ENCODE measurements at places on chromosomes 3 and 15. TPM values are rescaled to one million over a fixed set of nuclear protein-coding genes. Genes with fewer than 3 reads are reported as not detected.

- DNase-seq = no peak
Measured at GRCh38 chr15:74817370-74817737, 4.7 kb downstream of the LMAN1L start.

- no peak for DNase-seq
Measured at GRCh38 chr3:180277041-180277440, 240.3 kb upstream of the PEX5L start.

GRCh38 chr3:29741231-29741630 is 460.4 kb downstream of the RBMS3 start:
- no peak for DNase-seq

DNA sequence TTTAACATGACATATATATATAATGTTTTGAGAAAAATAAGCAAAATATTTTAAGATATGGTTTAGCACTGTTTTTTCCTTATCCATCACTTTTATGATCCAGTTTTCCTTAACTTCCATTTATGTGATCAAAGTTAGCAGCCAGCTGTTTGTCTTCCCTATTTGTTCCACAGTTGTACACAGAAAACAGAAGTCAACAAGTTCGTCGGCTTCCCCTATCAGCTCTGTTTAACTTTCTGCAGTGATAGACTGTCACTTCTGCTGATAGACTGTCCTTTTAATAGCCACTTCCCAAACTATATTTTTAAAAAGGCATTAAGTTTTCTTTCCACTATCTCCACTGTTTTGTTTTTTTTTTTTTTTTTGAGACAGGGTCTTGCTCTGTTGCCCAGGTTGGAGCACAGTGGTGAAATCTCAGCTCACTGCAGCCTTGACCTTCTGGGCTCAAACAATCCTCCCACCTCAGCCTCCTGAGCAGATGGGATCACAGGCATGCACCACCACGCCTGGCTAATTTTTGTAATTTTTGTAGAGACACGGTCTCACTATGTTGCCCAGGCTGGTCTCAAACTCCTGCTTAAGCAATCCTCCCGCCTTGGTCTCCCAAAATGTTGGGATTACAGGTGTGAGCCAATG is 7.2 kb downstream of the FSD2 start:
- DNase-seq = no peak

DNA sequence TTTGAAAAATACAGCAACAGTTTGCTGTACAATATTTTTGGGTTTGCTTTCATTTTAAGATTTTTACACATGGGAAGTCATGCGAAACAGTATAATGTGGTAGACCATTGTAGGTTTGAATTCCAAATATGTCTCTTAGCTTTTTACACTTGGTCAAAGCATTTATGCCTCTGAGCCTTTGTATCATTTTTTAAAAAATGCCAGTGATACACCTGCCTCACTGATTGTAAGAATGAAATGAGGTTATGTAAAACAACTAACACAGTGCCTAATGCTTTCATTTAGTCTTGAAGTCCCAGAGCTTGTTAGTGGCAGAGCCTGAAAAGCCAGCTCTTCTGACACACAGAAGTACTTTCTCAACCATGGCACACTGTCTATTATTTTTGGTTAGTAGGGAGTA is 202.0 kb downstream of the UBE2E2 start:
- no peak for DNase-seq

- peak; percentile 84 for DNase-seq
Measured at GRCh38 chr3:72255791-72256559, 471.0 kb upstream of the PROK2 start.

DNA sequence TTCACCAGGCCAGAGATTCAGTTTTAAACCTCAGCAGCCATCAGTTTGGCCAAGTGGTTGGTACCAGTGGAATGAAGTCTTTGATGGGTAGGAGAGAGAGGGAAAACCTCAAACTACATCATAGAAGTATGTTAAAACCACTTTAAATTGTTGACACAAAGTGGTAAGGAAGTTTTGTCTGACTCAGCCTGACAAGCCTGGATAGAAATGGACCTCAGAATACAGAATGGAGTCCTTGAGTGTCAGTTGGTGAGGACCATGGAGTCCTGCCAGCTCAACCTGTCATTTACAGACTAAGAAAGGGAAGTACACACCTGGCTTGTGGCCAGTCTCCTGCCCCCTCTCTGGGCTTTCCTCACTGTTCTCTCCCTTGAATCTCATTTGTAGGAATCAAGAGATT is 12.1 kb downstream of the EAF1 start:
- DNase-seq = no peak

DNA sequence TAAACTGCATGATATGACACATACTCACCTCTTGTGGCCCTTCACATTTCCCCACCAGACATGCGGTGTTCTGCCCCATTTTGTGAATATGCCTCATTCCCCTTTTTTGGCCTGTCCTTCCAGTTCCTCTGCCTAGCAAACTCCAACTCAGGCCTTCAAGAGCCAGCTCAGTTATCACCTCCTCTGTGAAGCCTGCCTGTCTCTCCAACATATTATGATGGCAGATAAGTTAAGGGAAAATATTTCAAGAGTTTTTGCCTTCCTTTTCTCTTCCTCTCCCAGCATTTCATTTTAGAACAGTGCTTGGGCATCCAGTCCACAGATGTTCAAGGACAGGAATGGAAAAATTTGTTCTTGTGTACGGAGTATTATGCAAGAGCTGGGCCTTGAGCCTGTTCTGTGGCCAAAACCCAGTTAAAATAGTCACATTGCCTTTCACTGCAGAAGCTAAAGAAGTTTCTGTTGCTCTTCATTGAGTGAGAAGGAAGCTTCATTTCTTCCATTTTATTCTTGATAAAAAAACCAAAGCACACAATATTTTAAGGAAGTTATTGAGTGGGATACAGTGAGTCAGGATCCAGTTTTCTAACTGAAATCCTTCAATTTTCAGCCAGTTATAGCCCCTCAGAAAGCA is 192.0 kb downstream of the GHSR start:
- no peak for DNase-seq

DNA sequence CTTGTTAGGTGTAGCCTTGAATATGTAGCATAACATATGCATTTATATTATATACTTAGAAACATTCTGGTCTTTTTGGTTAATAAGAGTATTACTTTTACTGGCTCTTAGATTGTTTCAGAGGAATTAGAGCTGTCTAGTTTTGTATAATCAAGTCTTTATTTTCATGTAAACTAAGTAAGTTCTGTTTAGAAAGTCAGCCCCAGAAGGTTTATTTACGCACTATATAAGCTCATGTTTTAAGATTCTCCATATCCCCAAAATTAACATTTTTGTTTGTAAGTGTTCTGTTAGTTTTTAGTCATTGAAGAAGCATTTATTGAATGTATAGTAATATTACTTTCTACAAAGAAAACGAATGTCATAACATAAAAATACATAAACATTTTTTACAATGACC is 158.1 kb downstream of the HCN4 start:
- no peak for DNase-seq

- no peak for DNase-seq
Measured at GRCh38 chr15:29031502-29032228, 145.9 kb downstream of the APBA2 start.

DNA sequence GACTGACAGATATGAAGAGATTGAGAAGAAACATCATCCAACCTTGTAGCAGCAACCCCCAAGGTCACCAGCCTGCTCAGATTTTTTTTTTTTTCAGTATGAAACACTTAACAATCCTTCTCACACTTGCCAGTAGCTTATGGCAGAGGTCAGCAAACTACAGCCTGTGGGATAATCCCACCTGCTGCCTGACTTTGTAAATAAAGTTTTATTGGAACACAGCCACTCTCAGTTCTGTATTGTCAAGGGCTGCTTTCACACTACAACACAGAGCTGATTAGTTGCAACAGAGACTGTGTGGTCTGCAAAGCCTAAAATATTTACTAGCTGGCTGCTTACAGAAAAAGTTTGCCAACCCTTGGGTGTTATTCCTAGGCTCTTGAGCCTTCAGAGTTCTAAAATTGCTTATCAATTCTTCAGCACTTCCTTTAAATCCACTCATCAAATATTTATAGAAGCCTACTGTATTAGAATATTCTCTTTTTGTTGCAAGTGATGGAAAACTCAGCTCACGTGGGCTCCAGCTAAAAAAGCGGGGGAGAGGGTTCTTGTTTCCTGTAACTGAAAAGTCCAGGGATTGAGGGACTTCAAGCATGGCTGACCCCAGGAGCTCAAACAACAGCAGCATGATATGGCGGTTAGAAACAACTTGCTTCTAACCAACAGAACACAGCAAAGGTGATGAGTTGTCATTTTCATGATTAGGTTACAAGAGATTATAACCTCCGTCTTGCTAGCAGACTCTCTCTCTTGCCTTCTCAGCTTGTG is 246.1 kb downstream of the SHQ1 start:
- no peak for DNase-seq

DNA sequence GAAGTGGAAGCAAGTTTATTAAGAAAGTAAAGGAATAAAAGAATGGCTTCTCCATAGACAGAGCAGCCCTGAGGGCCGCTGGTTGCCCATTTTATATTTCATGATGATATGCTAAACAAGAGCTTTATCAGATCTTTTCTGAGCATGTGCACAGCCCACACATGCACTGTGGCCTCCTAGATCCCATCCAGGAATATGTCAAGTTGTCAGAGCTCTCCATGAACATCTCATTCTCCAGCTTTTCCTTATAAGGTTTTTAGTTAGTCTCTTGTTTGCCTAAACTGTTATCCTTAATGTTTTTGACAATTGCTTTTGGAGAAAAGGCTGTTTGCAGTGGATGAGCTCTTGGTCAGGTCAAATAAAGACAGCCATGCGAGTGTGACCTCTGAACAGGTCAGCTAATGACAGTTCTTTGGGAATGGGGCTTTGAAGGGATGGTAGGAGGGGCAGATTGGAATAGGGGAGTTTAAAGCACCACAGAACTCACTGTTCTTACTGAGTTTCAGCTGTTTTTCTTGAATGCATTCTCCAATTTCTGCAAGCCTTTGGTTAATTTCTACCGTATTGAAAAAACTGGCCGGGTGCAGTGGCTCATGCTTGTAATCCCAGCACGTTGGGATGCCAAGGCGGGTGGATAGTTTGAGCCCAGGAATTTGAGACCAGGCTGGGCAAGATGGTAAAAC is 69.4 kb upstream of the CRTC3 start:
- DNase-seq = no peak

- DNase-seq = no peak
Measured at GRCh38 chr3:133294253-133294652, 105.6 kb upstream of the BFSP2 start.

- no peak for DNase-seq
Measured at GRCh38 chr15:40762919-40763800, 708 bp upstream of the GCHFR start.

- no peak for DNase-seq
Measured at GRCh38 chr15:77731945-77732344, 99.2 kb upstream of the LINGO1 start.

GRCh38 chr3:71201939-71202338 is 381.6 kb downstream of the FOXP1 start:
- DNase-seq = no peak

DNA sequence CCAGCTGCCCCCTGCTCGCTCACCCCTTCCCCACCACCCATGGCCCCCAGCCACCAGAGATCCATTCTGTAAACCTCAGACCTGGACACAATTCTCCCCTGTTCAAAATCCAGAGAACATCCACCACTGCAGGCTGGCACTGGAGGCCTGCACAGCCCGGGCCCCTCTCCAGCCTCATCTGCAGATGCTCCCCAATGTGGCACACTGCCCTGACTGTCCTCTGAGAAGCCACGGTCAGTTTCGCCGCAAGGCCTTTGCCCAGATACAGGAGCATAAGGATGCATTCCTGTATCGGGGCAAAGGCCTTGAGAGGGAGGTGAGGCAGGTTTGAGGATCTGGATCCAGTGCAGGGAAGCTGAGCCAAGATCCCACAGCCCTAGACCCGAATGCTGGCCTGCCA is 175.4 kb upstream of the LINGO1 start:
- DNase-seq = no peak

DNA sequence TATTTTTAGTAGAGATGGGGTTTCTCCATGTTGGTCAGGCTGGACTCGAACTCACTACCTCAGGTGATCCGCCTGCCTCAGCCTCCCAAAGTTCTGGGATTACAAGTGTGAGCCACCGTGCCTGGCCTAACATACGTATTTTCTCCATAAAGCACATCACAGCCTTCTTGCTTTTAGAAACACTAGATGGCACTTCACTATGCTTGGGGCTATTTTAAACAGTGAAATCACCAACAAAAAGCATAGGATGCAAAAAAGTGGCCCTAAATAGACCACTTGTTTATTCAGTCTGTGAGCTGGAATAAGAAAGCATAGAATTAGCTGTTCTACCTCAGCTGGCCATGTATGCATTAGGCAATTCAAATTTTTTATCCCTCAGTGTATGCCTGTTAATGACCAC is 46.0 kb downstream of the PRICKLE2 start:
- no peak for DNase-seq

GRCh38 chr3:172145031-172145686 is 105.8 kb downstream of the FNDC3B start:
- no peak for DNase-seq

DNA sequence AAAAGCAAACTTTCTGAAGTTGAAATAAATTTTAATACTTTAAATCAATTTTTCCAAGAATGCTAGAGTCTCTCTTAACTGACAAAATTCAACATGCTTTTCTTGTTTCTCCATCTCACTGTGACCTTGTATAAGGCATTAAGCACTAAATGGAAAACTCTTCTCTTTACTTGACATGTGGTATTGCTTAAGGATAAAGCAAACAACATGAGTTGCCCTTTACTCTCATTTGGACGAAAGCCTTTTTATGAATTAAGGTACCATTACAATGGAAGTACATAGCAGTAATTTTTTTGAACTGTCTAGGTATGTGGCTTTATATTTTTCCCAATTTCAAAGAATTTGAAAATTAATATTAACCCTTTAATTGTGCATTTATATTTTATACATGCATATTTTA is 1.4 kb downstream of the STRIT1 start:
- no peak for DNase-seq

GRCh38 chr3:42593635-42594034 is 3.0 kb downstream of the SS18L2 start:
- DNase-seq = no peak

DNA sequence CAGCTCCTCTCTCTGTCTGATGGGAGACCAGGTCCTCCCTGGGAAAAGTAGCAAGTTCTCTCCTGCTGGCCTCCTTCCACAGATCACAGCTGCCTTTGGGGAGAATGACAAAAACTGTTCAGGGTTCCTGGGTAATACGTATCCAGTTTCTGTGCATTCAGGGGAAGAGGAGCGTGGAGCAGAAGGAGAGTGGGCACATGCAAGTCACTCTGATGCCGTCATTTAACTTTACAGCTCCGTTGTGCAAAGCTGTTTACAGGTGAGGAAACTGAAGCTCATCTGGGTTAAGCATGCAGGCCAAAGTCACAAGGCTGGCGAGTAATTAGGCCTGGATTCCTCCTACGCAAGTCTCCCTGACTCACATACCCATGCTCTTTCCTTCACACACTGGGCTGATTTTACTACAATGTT is 7.5 kb upstream of the TM4SF1 start:
- no peak for DNase-seq

Gene CYP8B1
- polyA plus RNA-seq = 1.5 TPM

Gene DPPA2
- polyA plus RNA-seq = 0.92 TPM

Gene GATM
- polyA plus RNA-seq = 245 TPM

Gene GALNT15
- polyA plus RNA-seq = 3.1 TPM

Gene RYR3
- polyA plus RNA-seq = 19.2 TPM

Gene HGD
- 90.1 TPM for polyA plus RNA-seq

Gene RBP2
- polyA plus RNA-seq = 0.58 TPM

Gene CHRM5
- 0.19 TPM for polyA plus RNA-seq

Gene KBTBD13
- polyA plus RNA-seq = 0.09 TPM
